ENCODE measurements at places on chromosomes 11 and 22. TPM values are rescaled to one million over a fixed set of nuclear protein-coding genes. Genes with fewer than 3 reads are reported as not detected.
A peak's percentile ranks its signal among the peaks of the same experiment; 100 is the strongest.

Gene FGF4
- 0.08 TPM for total RNA-seq

Gene RFPL3
- not detected for total RNA-seq

Gene LGR4
- total RNA-seq: 25.1 TPM

- DNase-seq: peak; percentile 12
These were observed 93.2 kb downstream of the EXT2 start for GRCh38 chr11:44188643-44189042.

- no peak for DNase-seq
These were observed 34.9 kb downstream of the PRDM11 start for GRCh38 chr11:45181193-45181888.

GRCh38 chr11:78662811-78663210 is 88.1 kb upstream of the NARS2 start:
- DNase-seq: no peak

DNA sequence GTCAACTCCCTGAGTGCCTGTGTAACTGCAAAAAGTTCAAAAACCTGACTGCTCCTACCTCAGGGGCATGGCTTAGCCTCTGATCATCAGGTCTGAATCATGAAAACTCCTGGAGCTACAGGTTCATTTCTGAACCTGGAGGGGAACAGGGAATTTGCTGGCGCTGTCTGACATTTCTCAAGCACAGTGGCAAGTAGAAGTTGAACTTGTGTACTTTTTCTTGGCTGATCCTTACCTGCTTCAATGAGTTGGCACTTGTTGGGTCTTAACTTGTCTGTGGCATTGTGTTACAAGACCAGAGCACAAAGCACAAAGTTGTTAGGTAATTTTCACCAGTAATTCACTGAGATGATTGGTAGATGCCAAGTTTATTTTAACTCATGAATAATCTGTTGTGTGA is 3.3 kb downstream of the TMEM109 start:
- DNase-seq: no peak
